Fibroblast of skin of right biceps (primary cell): ENCODE measurements at places on chromosomes 12 and 14.

GRCh38 chr14:57302883-57303282, 34.1 kb downstream of the AP5M1 start:
- peak; percentile 7 for DNase-seq

- DNase-seq: no peak
Observed at GRCh38 chr14:100855256-100855930, 29.5 kb downstream of the MEG3 start.

DNA sequence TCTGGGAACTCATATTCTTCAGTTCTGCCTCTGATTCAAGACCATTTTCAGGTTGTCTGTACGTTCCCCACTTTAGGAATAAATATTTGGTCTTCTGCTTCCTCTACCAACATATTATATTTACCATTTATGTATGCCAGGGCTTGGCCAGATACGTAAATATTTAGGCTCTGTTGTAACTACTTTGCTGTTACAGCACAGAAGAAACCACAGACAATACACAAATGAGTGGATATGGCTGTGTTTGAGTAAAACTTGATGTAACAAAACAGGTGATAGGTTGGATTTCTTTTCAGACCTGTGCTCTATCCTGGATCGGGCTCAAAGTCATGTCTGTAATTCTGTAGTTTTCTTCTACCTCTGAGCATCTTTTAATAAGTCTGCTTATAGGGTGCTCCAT, 37.5 kb downstream of the RAP1B start:
- DNase-seq: no peak

GRCh38 chr12:71666259-71666658, 2.2 kb downstream of the THAP2 start:
- no peak for DNase-seq

GRCh38 chr14:103626146-103626850, 2.7 kb upstream of the KLC1 start:
- no peak for DNase-seq

DNA sequence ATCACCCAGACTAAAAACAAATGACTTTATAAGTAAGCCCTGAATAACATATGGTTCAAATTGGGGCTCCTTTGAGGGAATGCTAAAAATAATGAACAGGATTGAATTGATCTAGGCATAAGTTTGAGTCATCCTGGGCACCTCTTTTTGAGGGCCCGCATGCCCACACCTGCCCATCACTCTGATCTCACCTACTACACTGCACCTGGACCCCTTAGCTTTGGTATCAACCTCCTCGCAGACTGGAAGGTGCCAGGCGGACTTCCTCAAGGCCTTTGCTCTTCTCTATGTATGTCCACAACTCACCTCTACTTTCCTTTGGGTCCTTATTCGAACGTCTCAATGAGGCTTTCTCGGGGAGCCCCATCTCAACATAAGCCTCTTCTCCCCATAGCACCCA, 17.2 kb downstream of the NTN4 start:
- no peak for DNase-seq

- DNase-seq: no peak
Observed at GRCh38 chr12:26855337-26855736, 22.3 kb upstream of the ITPR2 start.

DNA sequence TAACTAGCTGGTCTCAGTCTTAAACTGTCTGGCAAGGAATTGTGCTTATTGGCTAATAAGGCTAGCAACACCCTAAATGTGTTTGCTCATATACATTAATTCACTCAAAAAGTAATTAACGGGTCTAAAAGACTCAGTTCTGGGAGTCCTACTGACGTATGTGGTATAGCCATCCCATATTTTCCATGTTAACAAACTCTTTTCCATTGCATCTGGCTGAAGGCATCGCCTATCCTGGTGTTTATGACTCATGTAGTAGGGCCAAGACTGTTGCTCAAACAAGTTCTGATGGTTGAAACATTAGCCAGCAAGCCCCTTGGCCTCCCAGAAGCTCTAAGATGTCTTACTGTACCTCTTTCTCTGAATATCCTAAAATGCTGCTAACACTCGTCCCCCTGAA, 98.5 kb downstream of the PHLDA1 start:
- DNase-seq: peak; percentile 87

- no peak for DNase-seq
Observed at GRCh38 chr14:55686713-55687112, 106.7 kb downstream of the KTN1 start.

DNA sequence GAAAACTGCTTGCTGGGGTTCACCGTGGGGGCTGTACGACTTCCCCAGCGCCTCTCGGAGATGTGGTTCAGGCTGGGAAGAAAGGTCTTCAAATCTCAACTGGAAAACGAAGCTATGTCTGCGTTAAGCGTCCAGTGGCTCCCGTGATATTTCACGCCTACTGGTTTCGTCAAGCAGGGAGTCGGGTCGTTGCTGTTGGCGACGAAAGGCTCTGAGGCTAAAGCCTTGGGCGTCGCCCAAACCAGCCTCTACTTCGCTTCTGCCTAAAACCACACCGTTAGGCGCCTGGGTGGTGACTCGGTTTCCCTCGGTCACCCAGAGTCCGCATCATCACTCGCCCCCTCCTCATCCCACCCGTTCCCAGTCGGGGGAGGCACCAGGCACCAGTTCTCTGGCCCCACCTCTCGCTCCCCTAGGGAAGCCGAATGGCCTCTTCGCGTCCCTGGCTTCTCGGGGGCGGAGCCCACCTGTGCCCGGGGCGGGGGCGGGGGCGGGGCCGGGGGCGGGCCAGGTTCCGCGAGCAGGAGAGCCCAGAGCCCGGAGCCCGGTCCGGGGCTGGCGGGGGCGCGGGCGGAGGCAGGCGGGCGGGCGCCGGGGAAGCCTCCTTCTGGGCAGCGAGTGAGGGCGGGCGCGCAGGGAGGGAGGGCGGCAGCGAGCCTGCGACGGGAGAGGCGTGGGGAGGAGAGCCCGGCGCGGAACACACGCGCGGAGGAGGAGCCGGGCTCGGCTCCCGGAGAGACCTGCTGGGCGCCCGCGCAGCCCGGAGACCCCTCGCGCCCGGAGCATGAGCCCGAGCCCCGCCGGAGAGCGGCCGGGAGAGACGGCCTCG, at the start of gene B4GALNT3:
B4GALNT3 (plus strand) TSS at position 510 of the 829 bp plus-strand sequence. CDS start 438 bp downstream, outside the sequence.
- peak; percentile 14 for DNase-seq

DNA sequence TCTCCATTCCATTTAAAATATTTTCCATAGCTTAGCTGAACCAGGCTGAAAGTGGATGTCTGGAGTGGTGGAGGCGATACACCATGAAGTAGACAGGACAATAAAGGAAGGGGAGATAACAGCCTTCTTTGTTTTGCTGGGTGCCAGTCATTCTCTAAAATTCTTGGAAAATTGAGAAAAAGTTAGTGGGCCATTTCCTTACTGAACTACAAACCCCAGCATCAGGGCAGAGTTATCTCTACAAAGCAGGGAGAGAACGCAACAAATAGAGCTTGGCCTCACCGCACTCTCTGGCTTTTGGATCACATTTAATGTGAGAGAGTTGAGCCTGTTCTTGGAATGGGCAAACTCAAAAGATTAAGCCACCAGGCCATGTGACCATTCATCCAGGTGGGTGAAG, 41.2 kb upstream of the LRRC10 start:
- DNase-seq: no peak

- DNase-seq: no peak
Observed at GRCh38 chr12:117853600-117853999, 115.2 kb downstream of the KSR2 start.

- peak; percentile 61 for DNase-seq
Observed at GRCh38 chr12:9646794-9647781, 22.4 kb upstream of the CLEC2D start.

DNA sequence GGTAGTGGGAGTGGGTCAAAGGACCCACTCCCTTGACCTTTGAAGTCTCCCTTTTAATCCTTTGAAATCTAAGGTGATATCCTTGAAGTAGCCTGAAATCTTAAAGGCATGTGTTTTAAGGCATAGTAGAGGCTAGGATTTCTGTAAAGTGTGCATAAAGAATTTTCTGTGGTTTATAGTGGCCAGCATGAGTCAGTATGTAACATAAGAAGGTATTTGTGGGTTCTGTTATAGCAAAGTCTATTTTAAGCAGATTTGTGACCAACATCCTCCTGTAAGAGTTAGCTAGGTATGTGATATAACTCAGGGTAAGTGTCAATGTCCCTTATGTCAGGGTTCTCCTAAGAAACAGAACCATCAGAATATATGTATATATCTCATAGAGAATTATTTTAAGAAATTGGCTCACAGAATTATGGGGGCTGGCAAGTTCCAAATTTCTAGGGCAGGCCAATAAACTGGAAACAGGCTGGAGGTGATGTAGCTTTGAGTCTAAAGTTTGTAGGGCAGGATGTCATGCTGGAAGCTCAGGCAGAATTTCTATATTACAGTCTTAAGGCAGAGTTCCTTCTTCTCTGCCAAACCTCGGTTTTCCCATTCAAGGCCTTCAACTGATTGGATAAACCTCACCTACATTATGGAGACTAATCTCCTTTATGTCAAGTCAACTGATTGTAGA, 18.7 kb upstream of the EPYC start:
- DNase-seq: peak; percentile 92

- peak; percentile 47 for DNase-seq
Observed at GRCh38 chr12:116370886-116371580, 93.5 kb upstream of the MED13L start.
